ENCODE measurements at places on chromosomes 13 and 19. TPM values are rescaled to one million over a fixed set of nuclear protein-coding genes. Genes with fewer than 3 reads are reported as not detected.

COX7A1 gene
- 29.5 TPM for total RNA-seq

MEIOSIN gene
- total RNA-seq, result not detected

NBEA gene
- 18.6 TPM for total RNA-seq

CRX gene
- not detected for total RNA-seq

GARIN5A gene
- total RNA-seq, result 1.3 TPM

CLDND2 gene
- not detected for total RNA-seq

PLPPR3 gene
- total RNA-seq, result not detected

FAM124A gene
- total RNA-seq, result 6.1 TPM

GPR12 gene
- total RNA-seq, result 0.32 TPM

ZSCAN4 gene
- not detected for total RNA-seq

PPFIA3 gene
- total RNA-seq, result 6.2 TPM

RFXAP gene
- 5.9 TPM for total RNA-seq

LRRC63 gene
- 0.16 TPM for total RNA-seq

BRCA2 gene
- 0.98 TPM for total RNA-seq

KRTDAP gene
- not detected for total RNA-seq

ZNF541 gene
- 1.4 TPM for total RNA-seq

APLP1 gene
- total RNA-seq, result 3.3 TPM

CGB8 gene
- not detected for total RNA-seq

BEST2 gene
- total RNA-seq, result not detected

SYCN gene
- not detected for total RNA-seq

CPB2 gene
- total RNA-seq, result not detected

KIR2DL1 gene
- not detected for total RNA-seq

TRPC4 gene
- 0.29 TPM for total RNA-seq

ABHD17A gene
- 81.3 TPM for total RNA-seq

FFAR3 gene
- 0.33 TPM for total RNA-seq

ZNF486 gene
- total RNA-seq, result 14.1 TPM

TEAD2 gene
- total RNA-seq, result 25.1 TPM

CAMSAP3 gene
- total RNA-seq, result 14.2 TPM

CYP2A13 gene
- total RNA-seq, result not detected

CGB3 gene
- not detected for total RNA-seq

ZFR2 gene
- 0.98 TPM for total RNA-seq

ENOX1 gene
- total RNA-seq, result 2.3 TPM

CGB1 gene
- not detected for total RNA-seq

VMAC gene
- total RNA-seq, result 11.8 TPM

SGTA gene
- 40.3 TPM for total RNA-seq

CCL25 gene
- not detected for total RNA-seq

MISP gene
- 0.16 TPM for total RNA-seq

ZNF442 gene
- total RNA-seq, result 2.6 TPM

CLEC4G gene
- 3.7 TPM for total RNA-seq

KLK15 gene
- total RNA-seq, result not detected

DNAJC15 gene
- total RNA-seq, result 14.4 TPM

IGFL3 gene
- not detected for total RNA-seq

RUBCNL gene
- total RNA-seq, result 8.2 TPM

KLC3 gene
- 5.6 TPM for total RNA-seq

CERS1 gene
- 0.29 TPM for total RNA-seq

IGSF23 gene
- total RNA-seq, result not detected

CGB2 gene
- total RNA-seq, result not detected
